ENCODE measurements at places on chromosomes 16 and 17.

- DNase-seq, result no peak
Observed at GRCh38 chr17:81518785-81519283, 6.2 kb upstream of the ACTG1 start.

- no peak for DNase-seq
Observed at GRCh38 chr17:80599546-80600305, 55.1 kb downstream of the RPTOR start.

GRCh38 chr17:59355702-59356325 is 24.4 kb downstream of the YPEL2 start:
- DNase-seq, result no peak

DNA sequence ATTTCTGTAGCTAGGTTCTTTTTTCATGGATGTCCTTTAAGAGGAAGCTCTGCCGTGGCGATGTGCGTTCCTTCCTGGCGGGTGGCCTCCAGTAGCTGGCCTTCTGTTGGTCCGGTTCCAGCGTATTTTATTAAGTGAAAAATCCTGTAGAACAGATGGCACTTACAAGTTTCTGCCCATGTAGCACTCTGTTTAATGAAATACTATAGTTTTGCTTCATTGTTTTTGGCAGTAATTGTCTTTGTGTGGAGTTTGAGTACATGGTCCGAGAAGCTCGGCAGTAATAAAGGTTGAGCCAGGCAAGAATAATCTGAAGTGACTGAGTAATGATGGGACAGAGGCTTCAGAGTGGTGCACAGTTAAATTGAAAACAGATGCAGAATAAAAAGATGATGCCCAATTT is 20.4 kb downstream of the USP10 start:
- no peak for DNase-seq

GRCh38 chr16:19621445-19621844 is 65.9 kb downstream of the VPS35L start:
- DNase-seq, result no peak

DNA sequence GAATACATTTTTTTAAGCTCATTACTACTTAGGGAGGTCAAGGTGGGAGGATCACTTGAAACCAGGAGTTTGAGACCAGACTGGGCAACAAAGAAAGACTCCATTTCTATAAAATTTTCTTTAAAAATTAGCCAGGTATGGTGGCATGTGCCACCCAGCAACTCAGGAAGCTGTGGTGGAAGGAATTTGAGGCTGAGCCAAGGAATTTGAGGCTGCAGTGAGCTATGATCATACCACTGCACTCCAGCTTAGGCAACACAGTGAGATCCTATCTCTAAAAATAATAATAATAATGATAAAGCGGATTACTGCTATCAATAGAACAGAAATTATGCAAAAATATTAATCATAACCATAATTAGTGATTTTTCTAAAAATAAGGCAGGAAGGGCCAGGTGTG is 170.3 kb downstream of the COPRS start:
- DNase-seq, result no peak

- DNase-seq, result no peak
Observed at GRCh38 chr16:66569827-66570405, 3.7 kb downstream of the CMTM1 start.

DNA sequence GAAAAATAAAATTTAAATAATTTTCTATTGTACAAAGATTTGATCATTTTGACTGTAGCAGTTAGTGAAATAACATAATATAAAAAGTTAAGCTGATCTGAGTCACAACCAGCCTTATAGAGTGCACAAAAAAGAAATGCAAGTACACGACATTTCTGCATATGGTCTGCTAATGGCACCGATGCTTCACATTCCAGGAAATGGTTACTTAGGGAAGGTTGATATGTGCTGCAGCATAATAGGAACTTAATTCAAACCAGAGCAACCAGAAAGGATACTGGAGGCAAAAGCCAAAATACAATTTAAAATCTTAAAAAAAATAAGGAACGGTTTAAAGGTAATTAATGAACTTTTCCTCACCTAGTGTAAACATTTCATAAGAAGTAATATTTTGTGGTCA is 10.0 kb upstream of the CFDP1 start:
- no peak for DNase-seq

DNA sequence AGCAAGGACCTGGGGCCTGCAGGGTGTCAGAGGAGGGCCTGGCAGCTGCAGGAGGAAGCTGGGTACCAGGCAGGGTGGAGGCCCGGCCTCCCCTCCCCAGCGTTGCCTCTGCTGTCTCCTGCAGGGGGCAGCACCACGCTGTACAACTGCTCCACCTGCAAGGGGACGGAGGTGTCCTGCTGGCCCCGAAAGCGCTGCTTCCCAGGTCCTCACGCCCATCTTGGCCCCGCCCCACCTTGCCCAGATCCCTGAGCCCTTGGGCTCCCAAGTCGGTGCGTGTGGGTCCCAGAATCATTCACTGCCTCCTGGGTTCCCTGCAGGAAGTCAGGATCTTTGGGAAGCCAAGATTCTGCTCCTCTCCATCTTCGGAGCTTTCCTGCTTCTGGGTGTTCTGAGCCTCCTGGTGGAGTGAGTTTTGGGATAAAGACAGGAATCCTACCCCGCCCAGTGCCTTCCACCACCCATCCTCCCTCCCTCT is 1.2 kb downstream of the TMEM95 start:
- DNase-seq, result peak; percentile 76

GRCh38 chr16:25855818-25856217 is 164.1 kb downstream of the HS3ST4 start:
- DNase-seq, result no peak

DNA sequence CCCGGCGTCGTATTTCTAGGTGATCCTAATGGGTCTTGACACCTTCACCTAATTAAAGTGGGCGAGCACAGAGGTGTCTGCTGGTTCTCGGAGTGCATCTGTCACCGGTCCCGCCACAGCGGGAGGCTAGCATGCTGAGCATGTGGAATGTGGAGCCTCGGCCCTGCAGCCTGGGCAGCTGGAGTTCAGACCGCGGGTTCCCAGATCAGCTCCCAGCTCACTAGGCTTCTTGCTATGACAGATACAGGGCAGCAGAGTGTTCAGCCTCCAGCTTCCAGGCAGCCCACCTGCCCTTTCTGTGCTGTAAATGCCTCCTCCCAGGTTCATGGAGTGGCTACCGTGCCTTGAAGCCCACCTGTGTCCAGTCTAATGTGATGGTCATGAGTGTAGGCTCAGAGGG is 166.7 kb downstream of the CPPED1 start:
- peak; percentile 26 for DNase-seq

- no peak for DNase-seq
Observed at GRCh38 chr17:66542967-66543520, 240.6 kb downstream of the PRKCA start.

GRCh38 chr17:76560036-76560876 is 20.4 kb downstream of the PRCD start:
- DNase-seq, result no peak

- no peak for DNase-seq
Observed at GRCh38 chr17:39867084-39867879, 720 bp upstream of the ZPBP2 start.

GRCh38 chr16:66800856-66801255 is 528 bp downstream of the TERB1 start:
- no peak for DNase-seq

DNA sequence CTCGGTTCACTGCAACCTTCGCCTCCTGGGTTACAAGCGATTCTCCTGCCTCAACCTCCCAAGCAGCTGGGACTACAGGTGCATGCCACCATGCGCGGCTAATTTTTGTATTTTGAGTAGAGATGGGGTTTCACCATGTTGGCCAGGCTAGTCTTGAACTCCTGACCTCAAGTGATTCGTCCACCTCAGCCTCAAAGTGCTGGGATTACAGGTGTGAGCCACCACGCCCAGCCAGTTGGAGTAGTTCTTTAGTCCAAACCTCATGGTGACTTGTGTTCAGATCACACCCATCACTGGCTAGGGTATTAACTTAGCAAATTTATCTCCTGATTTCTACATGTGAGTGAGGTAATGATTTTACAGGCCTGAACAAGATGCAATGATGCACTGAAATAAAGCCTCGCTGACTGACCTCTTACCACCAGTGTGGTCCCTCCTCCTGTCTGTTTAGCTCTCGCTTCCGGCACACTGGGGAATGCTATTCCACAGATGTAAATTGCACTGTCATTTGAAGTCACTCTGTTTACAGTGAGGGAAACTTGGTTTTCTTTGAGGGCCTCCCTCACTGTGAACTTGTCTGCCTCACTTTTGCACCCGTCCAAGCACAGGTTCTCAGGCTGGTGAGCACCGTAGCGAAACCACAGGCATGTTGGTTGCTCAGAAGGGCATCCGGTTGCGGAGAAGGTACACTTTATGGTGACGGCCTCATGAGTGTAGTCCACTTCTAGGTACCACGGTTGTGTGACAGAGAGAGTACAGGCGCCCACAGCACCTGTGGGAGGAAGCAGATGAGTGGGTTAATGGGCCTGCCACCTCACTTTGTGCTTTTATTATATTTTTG is 5.5 kb downstream of the IGSF6 start:
- DNase-seq, result no peak

DNA sequence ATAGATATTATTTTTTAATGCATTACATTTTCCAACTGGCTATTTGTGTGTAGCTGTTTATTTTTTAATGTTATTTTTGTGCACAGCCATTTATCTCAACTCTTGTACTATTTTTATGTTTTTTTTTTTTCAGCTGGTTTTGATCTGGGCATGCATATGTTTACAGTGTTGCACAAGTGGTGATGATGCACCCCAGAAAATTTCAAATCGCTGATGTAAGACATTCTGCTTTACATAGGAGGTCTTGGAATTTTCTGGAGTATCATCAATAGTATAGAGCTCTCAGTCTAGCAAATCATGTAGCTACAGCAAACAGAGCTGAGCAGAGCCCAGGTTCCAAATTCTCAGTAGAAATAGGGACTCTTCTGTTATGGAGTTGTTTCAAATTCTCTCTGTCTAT is 30.2 kb downstream of the CACNG5 start:
- DNase-seq, result no peak

GRCh38 chr17:31843070-31843745 is 15.8 kb downstream of the COPRS start:
- no peak for DNase-seq

GRCh38 chr17:35089586-35090296 is 26.2 kb upstream of the RFFL start:
- DNase-seq, result no peak

- DNase-seq, result peak; percentile 31
Observed at GRCh38 chr16:27972500-27972899, 91.0 kb downstream of the GSG1L start.

- DNase-seq, result no peak
Observed at GRCh38 chr16:1526608-1527555, 6.6 kb upstream of the TMEM204 start.

DNA sequence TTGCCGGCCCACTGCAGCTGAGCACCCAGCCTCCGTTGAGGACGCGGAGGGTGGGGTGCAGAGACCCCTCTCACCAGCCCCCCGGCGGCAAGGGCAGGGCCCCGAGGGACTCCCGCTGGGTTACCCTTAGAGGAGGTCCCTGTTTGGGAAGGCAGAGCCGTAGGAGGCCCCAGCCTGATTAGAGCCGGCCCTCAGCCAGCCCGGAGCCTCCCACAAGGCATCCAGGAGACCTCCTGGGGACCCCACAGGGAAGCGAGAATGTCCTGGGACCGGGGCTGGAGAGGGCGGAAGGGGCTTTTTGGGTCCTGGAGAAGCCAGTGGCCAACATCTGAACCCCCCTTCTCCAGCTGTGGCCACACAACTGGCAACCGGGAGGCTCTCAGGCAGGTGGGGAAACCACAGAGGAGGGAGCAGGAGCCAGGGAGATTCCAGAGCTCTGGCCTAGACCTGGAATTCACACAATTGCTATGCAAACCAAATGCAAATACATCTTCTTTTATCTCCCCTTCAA is 21.7 kb upstream of the SP6 start:
- DNase-seq, result no peak

DNA sequence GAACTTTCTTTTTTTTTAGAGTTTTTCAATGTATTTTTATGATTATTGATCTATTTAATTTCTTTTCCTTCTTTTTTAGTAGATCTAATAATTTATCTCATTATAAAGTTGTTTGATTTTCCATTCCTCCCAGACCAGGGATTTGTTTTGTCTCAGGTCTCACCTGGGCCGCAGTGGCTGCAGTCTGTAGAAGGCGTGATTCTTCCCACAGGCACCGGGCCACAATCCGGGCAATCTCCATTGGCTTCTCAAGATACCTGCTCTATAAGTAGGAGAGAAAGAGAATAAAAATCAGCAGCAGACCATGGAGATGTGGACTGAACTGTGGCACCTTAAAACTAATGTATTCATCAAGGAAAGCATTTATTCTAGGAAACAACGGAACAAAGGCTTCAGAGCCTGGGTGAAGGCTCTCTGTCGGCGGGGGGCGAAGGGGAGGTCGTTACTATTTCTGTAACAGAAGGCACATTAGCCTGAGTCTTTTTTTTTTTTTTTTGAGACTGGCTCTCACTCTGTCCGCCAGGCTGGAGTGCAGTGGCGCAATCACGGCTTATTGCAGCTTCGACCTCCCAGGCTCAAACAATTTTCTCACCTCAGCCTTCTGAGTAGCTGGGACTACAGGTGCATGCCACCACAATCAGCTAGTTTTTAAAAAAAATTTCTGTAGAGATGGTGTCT is 42.7 kb downstream of the STAT3 start:
- DNase-seq, result no peak

DNA sequence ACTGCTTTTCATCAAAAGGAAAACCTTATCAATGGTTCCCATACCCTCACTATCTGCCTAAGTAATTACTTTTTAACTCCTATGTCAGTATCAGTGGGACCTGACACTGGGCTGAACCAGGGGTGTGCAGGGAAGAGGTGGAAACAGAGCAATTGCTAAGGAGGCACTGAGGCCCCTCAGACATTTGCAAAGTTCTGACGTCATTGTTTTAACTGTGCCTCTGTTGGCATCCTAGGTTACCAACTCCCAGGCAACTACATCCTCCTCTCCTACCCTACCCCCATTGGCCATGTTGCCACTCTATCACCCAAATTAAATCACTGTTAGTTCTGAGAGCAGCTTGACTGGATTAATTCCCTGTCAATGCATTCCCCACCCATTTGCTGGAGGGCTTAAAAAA is 8.0 kb upstream of the WWOX start:
- no peak for DNase-seq

GRCh38 chr16:56321571-56321970 is 103.8 kb downstream of the AMFR start:
- no peak for DNase-seq

DNA sequence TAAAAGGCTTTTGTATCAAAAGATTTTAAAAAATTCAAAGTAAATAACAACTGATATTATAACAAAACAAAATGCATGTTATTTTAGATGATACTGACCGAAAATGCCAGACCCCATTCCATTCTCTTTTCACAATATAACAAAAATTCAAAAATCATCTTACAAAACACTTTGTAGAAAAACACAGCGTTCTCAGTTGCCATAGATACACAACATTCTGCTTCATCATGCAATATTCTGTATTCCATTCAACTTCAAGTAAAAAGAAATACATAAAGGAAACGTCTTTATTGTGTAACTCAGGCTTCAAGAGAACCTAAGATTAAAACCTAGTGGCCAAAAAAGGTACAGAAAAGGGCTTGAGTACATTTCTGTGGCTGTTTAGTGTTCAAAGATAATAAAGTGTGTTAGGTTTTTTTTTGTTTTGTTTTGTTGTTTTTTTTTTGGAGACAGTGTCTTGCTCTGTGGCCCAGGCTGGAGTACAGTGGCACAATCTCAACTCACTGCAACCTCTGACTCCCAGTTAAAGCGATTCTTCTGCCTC is 250.5 kb downstream of the CEP112 start:
- DNase-seq, result no peak

Data from neuronal stem cell (in vitro differentiated cells).